ENCODE measurements at places on chromosomes 11 and 22.
A peak's percentile ranks its signal among the peaks of the same experiment; 100 is the strongest.

DNA sequence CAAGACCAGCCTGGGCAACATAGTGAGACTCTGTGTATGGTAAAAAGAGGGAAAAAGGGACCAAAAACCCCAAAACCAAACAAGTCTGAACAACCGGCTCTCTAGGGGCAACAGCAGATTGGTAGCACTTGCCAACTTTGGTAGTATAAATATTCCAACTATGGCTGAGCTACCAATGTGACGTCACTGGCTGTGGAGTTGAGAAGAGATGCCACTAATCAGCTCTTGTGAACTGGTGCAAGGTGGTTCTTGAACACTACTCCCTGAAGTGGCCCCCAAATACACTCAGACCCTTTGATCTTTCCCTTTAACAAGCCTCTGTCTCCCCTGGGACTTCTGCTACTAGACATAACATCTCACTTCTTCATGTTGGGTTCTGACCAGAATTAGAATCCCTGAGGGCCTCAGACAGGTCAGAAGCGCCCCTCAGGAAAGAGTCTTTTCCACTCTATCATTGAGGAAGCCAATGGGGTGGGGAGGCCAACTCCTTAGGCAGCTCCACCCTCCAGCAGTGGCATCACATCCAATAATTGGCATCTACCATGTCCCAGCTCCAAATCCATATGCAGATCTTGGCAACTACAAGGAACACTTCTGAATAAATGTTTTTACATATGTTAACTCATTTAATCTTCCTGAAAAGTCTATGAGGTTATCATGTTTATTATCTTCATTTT lies 49.2 kb downstream of the RPL27A start:
- no peak for DNase-seq

DNA sequence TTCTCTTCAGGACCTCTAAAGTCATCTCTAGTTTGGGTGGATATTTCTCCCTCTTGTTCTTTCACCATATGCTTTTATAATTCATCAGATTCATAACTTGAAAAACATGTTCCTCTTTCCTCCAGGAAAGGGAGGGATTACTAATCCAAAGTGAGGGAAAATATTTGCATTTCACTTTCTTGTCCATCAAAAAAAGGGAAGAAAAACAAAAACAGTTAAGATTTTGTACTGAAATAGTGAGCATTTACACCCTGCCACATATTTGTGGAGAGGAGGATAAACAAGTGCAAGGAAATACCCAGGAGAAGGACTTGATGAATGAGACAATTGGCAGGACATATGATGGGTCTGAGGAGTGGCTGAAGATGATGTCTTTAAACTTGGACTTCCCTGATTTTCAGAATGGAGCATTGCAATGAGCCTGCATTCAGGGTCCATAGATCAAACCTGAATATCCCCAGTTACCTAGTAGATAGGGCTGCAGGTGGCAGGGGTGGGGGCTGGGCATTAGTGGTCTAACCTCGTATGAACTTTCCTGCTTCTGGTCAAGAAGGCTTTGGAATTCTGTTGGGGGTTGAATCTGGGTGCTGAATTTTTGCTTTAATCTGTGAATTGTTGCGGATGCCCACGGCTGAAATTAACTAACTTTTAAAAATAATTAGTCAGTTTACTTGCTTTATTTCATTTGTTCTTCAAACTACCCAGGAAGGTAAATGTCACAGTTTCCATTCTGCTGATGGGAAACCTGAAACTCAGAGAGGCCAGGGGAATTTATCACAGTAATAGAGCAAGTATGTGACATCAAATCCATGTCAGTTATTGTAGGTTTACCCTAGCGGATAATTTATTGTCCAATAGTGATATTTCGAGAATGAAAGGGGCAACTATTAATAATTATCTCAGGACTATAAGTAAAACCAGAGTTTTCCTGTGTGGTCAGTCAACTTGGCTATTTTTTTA lies 36.9 kb upstream of the TMEM123 start:
- no peak for DNase-seq

- DNase-seq: peak; percentile 80
Measured at GRCh38 chr11:7657306-7658025, 15.8 kb downstream of the CYB5R2 start.

GRCh38 chr11:119904531-119905035 lies 175.6 kb upstream of the NECTIN1 start:
- DNase-seq: no peak

DNA sequence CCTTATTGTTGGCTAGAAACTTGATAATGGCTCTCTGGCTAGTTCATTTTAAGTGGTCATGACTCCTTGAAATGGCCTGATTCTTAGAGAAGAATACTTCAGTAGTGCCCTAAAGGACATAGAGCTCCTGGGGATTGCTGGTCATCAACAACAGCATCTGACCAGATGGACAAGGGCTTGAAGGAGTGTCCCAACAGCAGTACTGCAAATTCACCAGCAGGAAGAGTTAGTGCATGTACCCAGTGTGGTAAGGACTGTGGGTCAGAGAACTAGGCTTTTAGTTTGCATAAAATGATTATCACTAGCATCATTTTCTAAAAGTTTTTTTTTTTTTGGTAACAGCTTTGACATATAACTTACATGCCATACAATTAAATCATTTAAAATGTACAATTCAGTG lies 39.5 kb upstream of the CUL5 start:
- DNase-seq: no peak

DNA sequence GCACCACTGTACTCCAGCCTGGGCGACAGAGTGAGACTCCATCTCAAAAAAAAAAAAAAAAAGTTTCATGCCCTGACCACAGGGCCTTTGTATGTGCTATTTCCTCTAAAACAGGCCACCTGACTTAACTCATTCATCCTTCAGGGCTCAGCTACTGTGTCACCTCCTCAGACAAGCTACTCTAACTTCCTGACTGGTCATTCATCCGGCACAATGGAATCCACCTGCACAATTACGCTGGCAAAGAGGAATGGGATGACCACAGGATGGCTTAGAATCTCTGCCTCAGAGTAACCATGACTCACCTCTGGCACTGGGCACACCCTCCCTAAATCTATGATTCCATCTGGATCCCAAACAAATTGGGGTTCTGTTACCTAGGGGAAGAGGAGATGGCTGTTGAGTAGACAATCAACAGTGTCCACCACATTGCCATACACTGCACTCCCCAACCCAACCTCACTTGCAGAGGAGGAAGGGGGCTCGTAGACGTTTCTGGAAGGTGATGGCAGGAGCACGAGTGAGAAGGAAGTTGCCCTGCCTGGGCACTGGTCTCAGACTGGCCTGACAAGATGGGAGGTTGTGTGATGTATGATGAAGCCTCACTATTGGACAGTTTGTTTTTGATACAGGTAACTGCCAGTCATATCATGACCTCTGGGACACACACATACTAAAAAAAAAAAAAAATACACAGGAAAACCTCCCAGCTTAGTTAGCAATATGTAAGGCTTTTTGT lies 22.8 kb upstream of the HMOX1 start:
- DNase-seq: peak; percentile 61

DNA sequence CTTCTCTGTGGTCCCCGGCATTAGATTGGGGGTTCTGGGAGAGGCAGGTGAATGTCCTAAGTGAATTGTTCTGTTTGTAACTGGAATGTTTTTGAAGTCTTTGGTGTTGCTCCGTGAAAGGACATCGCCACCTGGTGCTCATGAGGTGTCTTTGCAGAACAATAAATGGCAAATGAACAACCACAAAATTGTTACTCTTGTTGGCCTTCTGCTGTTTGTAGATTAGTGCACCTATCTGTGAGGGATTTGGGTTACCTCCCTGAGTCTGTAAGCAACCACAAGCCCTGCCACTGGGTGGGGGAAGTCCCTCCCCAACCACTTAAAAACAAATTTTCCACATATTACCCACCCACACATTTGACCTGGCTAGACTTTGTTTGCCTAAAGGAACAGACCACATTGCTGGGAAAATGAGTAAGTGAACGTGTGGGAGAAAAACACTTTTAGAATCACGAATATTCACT lies 4.7 kb downstream of the MPEG1 start:
- DNase-seq: peak; percentile 59

Measured in AG10803 (cell line).